ENCODE measurements at places on chromosomes 5 and 9. TPM values are rescaled to one million over a fixed set of nuclear protein-coding genes. Genes with fewer than 3 reads are reported as not detected.

The WNT8A gene
- total RNA-seq = not detected

The SH3TC2 gene
- 2.7 TPM for total RNA-seq

The GFI1B gene
- 1.3 TPM for total RNA-seq

The EPB41L4B gene
- total RNA-seq = 31.1 TPM

The RORB gene
- 6.5 TPM for total RNA-seq

The PRR7 gene
- total RNA-seq = 7.8 TPM

DNA sequence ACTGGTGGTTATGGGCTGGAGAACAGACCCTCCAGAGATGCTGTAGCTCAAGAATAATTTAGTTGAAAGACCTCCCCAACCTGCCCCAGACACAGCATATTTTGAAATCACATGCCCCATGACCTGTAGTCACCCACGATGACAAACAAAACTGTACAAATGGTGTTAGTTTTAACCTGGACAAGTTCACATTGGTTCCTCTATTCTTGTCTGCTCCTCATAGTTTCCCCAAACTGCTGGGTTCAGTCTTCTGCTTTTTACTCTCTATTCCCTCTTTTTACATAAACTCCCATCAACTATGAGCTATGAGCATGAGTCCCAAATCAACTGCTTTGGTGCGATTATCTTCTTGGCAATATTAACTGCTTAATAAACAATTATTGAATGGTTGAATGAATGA, 365.3 kb upstream of the CLINT1 start:
- no peak for DNase-seq

DNA sequence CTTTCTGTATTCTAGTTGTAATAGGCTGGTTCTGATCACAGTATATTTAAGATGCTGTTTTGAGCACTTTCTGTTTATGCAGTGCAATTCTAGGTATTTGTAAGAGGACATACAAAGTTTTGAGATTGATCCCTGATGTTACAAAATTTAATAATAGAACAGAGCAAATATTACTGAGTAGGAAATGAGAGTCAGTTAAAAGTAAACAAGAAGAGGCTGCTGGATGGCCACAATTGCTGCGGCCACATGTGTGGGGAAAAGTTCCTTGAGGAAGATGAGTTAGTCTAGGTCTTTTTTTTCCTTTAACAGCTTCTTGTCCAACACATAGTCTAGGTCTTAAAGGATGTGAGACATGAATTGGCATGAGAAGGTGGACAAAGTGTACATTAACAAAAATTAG, 11.3 kb downstream of the EHMT1 start:
- DNase-seq = no peak

DNA sequence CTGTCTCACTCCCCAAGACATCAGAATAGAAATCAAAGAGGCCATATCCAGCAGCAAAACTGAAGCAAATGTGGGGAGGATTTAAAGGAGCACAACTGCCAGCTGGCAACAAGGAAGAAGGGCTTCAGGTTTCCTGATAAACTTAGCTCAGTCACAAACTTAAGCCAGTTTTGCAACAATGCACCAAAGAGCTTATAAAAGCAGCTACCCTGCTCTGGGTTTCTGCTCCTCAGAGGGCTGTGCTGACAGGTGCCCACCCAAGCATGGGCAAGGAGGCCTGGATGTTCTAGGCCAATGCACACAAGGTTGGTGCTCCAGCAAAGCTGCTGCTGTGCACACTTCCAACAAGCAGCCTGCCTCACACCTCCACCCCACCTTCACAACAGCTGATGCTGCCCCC, 132.9 kb downstream of the SIL1 start:
- DNase-seq = no peak

DNA sequence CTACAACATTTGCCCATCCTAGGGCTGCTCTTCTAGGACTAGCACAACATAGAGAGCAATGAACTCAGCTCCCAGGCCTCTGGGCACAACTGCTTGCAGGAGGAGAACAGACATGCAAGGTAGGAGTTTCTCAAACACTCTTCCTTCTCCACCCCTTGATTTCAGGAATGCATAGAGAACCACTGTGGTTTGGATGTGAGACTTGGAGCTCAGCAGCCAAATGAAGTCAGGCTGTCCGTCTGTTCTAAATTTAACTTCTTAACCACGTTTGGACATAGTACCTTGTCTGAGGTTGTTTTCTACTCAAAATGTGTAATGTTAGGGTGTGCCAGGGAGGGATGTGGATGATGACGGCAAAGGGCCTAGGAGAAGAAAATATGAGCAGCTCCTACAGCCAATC, 515.1 kb upstream of the TNC start:
- no peak for DNase-seq

- no peak for DNase-seq
Measured at GRCh38 chr9:114909661-114910060, 20.7 kb downstream of the TNFSF8 start.

DNA sequence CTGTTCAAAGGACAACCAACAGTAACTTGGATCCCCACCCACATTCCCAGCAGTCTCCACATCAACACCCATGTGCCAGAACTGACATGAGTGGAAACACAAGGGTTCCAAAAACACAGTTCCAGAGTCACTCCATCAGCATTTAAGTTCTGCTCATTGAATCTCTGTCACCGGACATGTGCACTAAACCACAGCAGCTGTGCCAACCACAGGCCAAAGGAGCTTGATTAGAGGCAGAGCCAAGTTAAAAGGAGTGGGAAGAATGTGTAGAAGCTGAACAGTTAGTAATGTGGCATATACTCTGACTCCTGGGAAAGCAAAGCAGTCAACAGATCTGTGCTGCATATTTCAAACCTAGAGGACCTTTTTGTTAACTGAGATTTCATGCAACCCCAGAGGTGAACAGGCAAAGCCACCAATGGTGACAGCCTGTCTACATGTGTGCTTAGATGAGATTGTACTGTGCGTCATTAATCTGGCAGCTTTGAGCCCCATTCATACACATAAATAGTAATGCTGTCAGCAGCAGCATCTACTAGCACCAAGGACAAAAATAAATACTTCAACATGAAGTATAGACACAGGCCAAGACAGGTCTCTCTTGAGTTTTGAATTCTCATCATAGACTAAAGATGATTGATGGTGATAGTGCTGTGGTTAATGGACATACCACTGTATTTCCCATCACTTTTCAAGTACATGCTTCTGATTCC, 16.4 kb upstream of the FST start:
- DNase-seq = no peak

DNA sequence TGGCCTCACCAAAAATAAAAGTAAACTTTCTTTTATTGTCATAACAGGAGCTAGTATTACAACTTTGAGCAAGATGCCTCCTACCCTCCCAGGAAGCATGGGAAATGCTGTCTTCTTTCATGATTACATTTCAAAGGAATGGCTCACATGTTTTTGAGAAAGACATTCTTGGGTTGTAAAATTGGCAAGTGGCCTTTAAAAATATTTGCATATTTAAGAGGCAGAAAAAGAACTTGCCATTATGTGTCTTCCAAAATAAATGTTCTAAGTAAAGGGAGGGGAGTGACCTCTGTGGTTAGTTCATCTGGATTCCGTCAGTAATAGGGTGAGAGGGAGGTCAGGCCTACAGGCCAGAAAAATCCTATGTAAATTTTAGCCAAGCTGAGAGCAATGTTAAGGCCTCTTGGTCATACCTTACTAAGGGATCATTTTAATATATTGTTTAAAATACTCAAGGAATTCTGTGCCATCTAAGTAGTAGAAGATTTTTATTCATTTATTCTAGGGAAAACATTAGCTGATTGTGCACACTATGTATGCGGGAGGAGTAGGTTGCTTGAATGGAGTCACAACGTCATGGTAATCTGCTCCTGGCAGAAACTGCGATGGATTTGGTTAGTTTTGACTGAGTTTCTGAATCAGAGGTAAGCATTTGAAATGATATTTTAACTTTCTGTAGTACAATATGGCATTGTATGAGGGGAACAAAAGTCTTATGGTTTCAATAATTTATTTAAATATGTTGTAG, 1485.7 kb upstream of the CDH9 start:
- no peak for DNase-seq

- no peak for DNase-seq
Measured at GRCh38 chr5:133928587-133929393, 39.6 kb downstream of the C5orf15 start.

DNA sequence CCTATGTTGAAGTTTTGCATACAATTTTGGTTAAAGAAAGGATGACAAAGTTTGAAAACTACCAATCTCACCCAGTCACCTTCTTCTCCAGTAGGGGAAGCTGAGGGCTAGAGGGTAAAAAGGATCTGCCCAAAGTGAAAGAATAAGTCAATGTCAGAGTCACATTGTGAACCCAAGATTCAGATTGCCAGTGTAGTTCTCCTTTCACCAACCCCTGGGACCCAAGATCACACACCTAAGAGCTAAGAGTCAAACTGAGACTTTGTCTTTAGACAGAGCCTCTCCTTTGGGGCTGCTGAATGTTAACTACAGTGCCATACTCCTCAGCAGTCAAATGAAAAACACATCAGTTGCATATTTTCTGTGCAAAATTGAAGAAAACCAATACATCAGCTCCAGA, 210.6 kb downstream of the ATP10B start:
- DNase-seq = no peak

GRCh38 chr5:87499478-87500410, 87.0 kb upstream of the CCNH start:
- DNase-seq = no peak

DNA sequence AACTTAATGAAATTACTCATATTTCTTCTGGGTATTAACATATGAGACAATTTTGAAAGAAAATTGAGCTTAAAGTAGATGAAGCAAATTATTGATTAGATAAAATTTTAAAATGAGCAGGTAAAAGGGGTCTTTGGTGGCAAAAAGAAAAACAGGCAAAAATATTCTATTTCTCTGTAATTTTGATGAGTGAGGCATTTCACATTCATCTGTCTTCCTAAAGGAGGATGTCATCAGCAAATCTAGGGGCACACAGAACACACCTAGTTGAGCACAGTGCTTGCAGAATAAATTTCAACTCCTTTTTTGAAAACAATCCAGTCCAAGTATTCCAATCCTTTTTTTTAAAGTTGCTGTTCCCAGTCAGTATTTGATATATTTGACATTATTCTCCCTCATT, 16.2 kb downstream of the ZNF189 start:
- no peak for DNase-seq

DNA sequence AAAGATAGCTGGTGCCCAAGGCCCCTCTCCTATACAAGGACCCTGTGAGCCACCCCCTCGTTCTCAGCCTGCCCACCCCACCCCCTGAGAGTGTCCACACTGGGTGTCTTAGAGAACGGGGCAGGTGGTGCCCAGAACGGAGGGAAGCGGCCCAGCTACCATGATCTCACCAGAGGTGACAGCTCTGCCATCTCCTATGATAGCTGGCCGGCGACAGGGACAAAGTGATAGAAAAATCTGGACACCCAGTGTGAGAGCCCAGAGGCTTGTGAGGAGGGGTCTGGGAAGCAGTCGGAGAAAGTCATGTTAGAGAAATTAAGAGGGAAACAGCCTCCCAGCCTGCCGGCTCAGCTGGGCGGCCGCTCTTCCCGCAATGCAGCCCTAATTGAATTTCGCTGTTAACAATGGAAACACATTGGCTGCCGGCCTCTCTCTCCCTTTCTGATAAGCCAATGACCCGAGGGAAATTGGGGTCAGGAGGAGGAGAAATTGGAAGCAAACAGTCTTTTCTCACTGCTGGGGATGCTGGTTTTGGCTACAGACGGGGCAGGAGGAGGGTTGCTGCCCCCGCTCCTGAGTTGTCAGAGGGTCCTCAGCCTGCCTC, 32.3 kb downstream of the HK3 start:
- no peak for DNase-seq

GRCh38 chr9:91603932-91604331, 180.3 kb upstream of the NFIL3 start:
- DNase-seq = no peak

DNA sequence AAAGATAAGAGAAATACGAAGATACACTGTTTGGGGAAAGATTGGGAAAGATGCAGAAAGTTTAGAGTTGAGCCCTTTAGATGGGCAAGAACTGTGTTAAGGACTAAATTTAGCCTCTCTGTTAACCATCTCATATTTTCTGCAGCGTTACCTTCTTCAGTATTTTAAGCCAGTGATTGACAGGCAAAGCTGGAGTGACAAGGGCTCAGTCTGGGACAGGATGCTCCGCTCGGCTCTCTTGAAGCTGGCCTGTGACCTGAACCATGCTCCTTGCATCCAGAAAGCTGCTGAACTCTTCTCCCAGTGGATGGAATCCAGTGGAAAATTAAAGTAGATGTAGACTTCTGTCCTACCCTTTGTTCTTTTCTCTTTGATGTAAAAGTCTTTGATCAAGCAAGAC, 26.4 kb upstream of the LNPEP start:
- DNase-seq = no peak

GRCh38 chr9:132579427-132579798, 3.0 kb upstream of the BARHL1 start:
- no peak for DNase-seq

- DNase-seq = no peak
Measured at GRCh38 chr9:2107906-2108451, 92.8 kb downstream of the SMARCA2 start.

GRCh38 chr5:175823731-175824525, 47.5 kb upstream of the CPLX2 start:
- DNase-seq = no peak

GRCh38 chr9:96108691-96109380, 193.1 kb downstream of the HSD17B3 start:
- no peak for DNase-seq

GRCh38 chr9:121551985-121552753, 52.5 kb upstream of the GGTA1 start:
- no peak for DNase-seq

DNA sequence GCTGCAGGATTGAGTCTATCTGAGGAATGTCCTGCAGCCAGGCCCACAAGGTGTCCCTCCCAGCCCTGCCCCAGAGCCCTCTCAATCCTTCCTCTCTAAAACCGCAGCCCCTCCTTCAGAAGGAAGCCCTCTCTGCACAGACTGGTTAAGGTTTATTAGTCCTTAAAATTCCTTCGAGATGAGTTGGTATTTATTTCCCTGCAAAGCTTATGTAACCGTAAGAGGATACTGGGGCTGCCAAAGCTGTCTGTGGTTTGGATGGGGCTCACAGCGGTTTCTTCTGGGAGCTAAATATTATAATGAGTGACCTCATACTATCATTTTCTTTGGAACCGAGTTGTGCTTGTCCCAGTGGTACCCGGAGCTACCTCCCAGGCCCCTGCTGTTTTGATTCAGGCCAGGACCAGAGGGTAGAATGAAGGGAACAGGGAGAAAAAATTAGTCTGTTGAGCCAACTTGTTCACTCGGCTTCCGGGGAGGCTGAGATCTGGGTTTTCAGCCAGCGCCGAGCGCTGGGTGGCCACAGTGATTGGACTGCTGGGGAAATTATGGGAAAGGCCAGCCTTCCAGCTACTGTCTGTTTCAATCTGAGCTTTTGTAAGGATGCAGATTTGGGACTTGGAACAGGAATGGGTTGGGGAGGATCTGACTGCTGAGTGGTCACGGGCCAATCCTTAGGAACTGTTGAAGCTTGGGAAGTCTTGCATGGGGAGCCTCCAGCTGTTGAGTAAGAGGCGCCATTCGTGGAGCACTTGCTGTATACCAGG, 107.5 kb downstream of the NDFIP1 start:
- peak; percentile 63 for DNase-seq

DNA sequence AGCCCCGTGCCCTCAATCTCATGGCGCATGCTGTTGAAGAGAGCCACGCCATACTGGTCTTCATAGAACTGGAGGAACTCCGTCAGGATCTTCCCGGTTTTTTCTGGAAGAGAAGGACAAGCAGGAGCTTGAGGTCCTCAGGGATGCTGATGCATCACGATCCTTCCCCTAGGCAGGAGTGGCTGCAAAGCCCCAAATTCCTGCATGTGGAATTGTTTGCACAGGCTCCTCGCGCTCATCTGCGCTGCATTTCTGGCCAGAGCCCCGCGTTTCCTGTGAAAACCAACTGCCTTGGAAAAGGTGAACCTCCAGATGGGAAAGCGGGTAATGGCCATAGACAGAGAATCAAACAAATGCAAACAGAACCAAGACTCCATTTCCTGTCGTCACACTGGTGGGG, 80.4 kb downstream of the LRSAM1 start:
- DNase-seq = no peak

Data from mucosa of gallbladder (tissue), 1 donor.